ENCODE measurements at places on chromosomes 3 and 15.

GRCh38 chr3:190696777-190697501 lies 165.6 kb downstream of the GMNC start:
- DNase-seq = no peak

DNA sequence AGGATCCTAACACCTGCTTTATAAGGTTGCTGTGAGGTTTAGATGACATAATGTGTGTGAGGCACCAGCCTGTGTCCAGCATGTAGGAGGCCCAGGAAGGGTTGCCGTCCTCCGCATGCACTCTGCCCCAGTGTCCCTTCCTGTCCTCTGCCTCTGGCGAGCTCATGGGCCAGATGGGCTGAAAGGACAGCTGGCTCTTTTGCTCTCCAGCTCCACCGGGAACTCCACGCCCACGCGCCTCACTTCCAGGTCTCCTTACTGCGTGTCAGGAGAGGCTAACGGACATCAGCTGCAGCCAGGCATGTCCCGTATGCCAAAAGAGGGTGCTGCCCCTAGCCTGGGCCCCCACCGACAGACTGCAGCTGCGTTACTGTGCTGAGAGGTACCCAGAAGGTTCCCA lies 12.2 kb downstream of the MUC20 start:
- DNase-seq = no peak

GRCh38 chr3:12229146-12229851 lies 59.6 kb upstream of the PPARG start:
- no peak for DNase-seq

DNA sequence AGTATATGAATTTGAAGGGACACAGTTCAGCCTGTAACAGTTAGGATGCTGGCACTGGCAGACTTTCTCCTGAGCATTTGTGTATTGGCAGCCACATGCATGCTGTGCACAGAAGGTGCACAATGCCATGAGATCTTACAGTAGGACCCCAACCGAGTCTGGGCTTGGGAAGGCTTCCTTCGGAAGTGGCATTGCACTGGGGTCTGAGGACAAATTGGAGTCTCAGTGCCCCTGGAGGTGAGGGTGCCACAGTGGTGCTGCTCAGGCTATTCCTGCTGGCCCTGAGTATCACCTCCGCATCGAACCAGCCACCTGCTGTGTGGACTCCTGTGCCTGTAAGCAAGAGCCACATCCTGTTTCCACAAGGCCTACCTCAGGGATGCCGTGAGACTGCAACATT lies 99.5 kb downstream of the DNAJB8 start:
- no peak for DNase-seq

DNA sequence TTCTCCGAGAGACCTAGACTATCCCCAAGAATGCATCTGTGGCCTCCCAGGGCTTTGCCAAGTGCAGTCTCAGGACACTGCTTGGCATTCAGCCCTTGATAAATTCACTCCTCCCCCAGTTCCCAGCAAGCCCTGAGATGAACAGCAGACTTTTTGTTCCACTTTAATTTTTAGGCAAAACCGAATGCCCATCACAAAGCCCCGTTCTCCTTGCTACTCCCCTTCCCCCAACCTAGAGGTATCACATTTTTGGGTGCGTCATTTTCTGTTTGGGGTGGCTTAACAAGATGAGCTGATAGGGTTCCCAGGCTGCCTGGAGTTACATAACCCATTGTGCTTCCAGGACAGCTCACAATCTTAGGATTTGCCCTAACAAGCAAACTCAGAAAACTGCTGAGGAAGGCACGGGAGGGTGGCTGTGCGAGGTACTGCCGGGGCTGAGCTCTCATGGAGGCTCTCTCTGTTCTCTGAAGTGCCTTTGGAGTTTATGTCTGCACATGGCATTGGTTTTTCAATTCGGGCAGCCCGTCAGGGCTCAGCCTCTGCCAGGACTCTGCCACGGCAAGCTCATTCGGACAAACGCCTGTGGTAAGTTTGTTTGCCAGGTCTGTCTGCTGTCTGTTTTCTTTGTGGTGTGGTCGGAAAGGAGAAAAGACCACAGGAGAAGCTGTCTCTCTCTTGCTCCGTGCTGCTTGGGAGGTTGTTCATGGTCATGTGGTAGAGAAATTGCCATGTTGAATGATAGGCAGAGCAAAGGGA lies at the start of gene TRAK1:
Gene TRAK1, plus strand, starts transcription at position 385 of the 759 bp plus-strand sequence. Its CDS starts 113 bp downstream, at position 498.
- no peak for DNase-seq

DNA sequence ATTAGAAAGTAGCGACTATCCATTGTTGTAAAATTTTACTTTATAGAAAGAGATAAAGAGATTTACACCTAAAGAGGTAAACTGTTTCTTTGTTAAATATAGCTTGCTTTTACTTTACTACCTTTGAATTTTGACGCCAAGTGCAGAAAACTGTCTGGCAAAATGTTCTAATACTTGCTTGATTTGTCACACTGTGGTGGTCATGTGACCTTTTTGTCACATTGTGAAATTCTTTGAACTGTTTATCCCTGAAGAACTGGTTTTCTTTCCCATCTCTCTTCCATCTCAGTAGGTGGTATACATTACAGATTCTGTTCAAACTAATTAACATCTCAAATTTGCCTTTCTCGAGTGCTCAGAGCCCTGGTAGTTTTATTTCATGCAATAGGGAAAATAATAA lies 327.4 kb downstream of the NAALADL2 start:
- DNase-seq = no peak

DNA sequence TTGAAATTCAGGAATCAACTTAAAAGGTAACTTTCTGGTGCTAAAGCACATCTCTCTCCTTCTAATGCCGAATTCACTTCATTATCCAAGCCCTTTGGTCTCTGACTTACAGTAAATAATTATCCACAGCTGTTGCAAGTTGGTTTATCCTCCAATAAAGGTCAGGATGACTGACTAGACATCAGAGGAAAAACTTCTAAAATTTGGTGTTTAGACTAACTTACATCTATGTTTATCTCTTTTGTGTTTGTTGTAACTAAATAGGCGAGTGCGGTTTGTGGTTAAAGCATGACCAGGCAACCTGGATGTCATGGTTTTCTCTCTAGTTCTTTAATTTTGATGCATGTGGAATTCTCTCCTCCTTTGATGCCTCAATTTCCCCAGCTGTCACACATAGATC lies 237.4 kb upstream of the LRTM1 start:
- DNase-seq = no peak

GRCh38 chr15:61038910-61039309 lies 190.2 kb downstream of the RORA start:
- DNase-seq = no peak

GRCh38 chr3:175149675-175150074 lies 290.5 kb downstream of the NAALADL2 start:
- no peak for DNase-seq

DNA sequence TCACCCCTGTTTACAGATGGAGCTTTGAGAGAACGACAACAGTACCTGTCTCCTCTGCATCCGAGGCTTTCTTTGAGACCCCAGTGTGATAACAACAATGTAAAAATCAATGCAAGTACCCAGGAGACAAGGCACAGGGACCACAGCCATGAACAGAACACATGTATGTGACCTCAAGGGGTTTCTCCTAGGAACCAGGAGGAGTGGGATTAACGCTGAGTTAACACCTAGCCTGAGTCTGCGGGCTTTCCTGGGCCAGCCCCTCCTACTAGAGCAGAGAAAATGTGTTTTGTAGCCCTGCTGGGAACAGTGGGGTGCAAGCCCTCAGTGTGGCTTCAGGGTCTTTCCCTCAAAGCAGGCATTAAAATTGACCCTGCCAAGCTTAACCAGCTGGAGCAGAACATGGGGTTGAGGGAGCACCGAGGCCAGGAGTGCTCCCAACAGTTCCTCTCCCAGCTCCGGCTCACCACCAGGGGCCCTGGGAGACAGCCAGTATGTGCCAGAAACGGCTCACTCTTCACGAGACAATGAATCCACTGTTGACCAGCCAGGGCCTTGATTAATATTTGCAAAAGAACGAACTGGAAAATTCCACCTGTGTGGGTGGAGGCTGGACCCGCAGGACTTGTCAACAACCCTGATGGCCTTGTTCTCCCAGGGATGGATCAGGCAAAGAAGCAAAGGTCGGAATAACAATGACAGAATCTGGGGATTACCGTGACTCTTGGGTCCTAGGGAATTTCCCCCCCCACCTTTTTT lies 3.6 kb downstream of the CHDH start:
- no peak for DNase-seq

GRCh38 chr3:99319450-99319849 lies 318.9 kb upstream of the COL8A1 start:
- no peak for DNase-seq

DNA sequence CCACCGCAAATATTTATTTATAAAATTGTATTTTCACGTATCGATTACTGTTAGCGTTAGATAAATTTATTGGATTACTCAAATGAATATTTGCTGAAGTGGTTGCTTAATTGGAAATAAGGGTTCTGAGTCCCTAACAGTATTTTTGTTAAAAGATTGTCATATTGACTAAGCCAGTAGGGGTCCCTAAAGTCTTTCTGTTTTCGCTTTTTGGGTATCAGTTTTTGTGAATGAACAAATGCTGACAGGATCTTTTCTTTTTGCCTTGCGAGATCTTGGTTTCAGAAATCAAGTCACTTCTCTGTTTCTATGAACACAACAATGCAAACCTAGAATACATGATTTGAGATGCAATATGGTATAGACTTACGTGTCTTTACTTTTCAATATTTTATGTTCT lies 7.1 kb downstream of the RAD51 start:
- DNase-seq = no peak

GRCh38 chr15:81117136-81117535 lies 16.9 kb upstream of the CFAP161 start:
- no peak for DNase-seq

DNA sequence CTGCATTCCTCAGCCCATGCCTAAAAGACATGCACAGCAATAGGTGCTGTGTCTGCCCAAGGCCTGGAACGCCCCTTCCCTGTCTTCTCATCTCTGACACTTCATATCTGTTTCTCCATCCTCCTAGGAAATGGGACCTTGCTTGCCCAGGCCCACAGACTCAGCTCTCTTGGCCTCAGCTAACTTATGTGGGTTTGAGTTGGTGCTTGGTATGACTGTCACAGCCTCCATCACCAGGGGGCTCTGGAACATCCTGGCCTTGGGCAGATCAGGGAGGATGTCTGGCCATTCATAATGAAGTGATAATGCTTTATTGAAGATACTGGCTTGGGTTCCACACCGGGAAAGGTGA lies 156.7 kb upstream of the SMAD3 start:
- DNase-seq = no peak

DNA sequence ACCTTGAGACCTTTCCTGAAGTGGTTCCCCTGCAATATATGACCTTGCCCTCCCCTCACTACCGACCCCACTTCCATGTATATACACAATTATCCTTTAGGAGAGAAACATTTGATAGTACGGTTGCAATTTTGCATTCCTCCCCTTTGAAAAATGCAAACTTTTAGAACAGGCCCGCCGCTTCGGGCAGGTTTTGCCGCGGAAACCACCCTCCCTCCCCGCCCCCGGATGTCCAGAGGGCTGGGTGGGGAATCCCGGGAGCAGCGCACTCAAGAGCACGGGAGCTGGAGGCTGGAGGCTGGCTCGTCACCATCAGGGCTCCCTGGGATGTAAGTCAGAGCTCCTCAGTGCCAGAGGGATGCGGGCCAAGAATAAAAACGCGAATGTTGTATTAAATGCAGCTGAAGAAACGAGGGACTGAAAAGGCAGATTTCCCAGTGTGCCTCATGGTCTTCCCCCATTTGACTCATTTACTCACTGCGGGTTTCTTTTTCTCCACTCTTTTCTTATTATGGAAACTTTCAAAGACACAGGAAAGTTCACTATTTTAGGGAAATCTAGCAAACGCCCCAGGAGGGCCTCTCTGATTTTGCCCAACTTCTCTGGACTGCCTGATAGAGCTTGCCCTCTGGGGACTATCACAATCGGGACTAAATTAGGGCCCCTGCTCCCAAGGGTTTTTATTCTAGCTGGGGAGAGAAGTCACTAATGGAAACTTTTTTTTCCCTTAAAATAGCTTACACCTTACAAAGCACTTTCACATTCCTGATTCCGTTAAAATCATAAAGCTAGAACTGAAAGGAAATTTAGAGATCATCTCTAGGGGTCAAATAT lies 2.9 kb upstream of the USP3 start:
- no peak for DNase-seq

DNA sequence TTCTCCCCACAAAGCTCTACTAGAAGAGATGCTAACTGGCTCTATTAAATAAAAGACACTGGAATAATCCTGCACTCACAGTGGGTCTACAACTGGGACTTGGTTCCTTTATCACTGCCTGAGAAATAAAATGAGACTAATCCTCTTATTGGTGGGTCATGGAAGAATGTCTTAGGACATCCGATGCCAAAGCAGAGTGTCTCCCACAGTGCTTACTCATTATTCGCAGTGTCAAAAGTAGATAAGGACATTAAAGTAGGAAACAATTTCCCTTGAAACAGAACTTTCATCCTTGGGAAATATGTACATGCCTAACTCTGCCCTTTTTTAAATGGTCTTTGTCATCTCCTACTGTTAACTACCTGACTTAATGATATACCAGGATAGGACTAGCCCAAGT lies 71.5 kb downstream of the GSK3B start:
- DNase-seq = no peak

DNA sequence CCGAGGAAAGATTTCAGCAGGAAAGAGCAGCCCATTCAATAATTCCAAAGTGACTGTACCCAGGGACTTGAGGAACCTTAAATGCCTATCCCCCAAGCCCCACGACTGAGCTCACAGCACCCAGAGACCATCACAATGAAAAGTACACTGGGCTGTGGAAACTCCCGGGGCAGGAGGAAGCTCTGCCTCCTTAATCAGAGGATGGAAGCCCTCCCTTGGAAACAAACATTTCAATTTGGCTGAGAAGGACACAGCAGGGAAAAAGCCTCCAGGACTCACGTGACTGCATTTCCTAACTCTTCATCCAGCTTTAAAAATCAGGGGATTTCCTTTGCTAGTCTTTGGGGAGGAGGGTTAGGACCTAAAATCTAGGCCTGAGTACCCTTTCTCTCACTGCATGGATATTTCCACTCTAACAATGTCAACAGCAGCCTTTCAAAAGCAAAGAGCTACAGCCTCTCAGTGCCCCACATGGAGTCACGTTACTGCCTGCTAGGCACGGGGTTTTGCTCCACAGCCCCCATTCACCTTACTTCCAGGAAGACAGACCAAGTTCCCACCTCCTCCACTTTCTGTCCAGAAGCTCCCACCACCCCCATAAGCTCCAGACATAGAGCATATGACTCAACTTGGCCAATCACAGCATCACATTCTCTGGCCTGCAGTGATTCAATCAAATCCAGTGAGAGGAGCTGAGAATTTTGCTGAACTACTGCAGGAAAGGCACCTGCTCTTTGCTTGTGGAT lies 68.9 kb upstream of the WNT5A start:
- no peak for DNase-seq

DNA sequence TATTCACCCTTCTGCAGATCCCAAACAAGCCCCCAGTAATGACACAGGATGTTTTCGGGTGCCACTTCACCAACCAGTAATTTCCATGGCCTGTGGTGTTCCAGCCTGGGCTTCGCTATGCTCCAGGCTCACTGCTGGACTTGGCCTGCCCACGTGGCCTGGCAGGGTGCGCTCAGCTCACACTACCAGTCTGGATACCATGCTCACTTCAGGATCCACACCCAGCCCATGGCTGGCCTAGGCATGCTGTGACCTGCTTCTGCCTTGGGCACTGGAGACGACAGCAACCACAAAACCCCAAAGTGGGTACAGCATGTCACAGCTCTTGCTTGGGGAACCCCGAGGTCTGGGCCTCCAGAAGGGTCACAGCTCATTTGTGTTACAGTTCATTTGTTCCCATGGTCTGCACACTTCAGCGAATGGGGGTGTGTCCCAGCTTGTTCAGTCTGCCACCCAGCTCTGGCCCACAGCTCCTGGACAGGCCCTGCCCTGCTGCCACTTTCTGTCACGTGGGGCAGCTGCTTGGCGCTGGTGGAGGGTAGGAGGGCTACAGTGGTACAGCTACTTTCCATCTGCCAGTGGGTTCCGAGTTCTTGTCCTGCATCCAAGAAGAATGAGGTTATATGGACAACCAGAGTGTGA lies 650.8 kb downstream of the MCTP2 start:
- DNase-seq = no peak

Measured in stimulated activated CD4-positive, alpha-beta T cell treated with anti-CD3 and anti-CD28 coated beads, TNF-alpha, amount 100 ng/mL, for 4 hours (primary cell).